ENCODE measurements at places on chromosomes 5 and 9. TPM values are rescaled to one million over a fixed set of nuclear protein-coding genes. Genes with fewer than 3 reads are reported as not detected.

The ZSWIM6 gene
- polyA plus RNA-seq = 0.78 TPM

The GHR gene
- not detected for polyA plus RNA-seq

The PTRH1 gene
- 36.4 TPM for polyA plus RNA-seq

The SERF1A gene
- 4.2 TPM for polyA plus RNA-seq

The PRR16 gene
- polyA plus RNA-seq = not detected

The UNC13B gene
- polyA plus RNA-seq = not detected

All from GM12878 (cell line).